ENCODE measurements at places on chromosomes 12 and 14. TPM values are rescaled to one million over a fixed set of nuclear protein-coding genes. Genes with fewer than 3 reads are reported as not detected.
A peak's percentile ranks its signal among the peaks of the same experiment; 100 is the strongest.

Gene KCNC2
- total RNA-seq: not detected

Gene TAS2R7
- total RNA-seq: not detected

Gene WNT1
- total RNA-seq: not detected

DNA sequence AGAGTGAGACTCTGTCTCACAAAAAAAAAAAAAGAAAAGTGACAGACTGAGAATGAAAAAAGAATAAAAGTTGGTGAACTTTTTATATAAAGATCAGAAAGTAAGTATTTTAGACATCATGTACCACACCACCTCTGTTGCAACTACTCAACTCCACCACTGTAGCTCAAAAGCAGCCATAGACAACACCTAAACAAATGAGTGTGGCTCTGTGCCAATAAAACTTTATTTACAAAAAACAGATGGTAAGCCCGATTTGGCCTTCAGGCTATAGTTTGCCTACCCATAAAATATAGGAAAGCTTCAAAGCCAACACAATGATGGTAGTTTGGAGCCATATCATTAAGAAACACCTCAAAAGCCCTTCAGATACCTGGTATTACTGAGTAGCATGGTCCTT, 154.5 kb upstream of the FOXN3 start:
- DNase-seq: no peak

GRCh38 chr12:123150275-123150743, 581 bp downstream of the PITPNM2 start:
- peak; percentile 93 for DNase-seq

GRCh38 chr12:54689034-54689372, 40.8 kb upstream of the DCD start:
- no peak for DNase-seq

DNA sequence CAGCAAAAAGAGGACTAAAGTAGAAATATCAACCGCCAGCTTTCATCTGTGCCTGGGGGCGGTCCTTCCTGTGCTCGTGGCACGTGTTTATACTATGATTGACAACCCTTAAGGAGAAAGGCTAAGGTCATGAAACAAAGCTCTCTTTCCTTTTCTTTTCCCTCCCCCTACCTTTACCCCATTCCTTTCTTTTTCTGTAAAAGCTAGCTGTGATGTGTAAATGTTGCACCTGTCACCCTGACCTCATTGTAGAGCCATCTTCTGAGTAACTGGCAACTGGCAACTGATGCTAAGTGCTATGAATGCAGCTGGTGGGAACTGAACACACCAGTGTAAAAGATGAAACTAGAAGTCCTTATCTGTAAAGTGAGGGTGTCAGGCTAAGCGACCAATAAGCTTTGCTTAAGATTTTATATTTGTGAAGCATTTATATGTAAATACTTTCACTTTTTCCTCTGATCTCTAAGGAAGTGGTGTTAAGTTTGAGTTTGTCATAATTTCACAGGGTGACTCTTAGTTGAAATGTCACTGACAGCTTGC, 102.8 kb upstream of the BCAT1 start:
- no peak for DNase-seq

DNA sequence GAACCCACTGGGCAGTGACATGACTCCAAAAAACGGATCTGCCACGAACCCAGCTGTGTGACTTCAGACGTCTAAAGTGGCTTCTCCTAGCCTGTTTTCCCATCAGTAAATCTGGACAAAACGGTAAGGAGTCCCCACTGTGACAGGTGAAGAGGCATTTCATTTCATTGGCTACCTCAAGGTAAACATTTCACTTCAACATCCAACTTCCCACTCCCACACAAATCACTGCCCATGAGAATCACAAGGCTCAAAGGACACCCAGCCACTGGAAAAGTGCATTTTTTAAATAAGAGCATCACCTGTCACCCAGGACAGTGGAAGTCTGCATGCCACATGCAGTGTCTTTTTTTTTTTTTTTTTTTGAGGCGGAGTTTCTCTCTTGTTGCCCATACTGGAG, 27.9 kb downstream of the HSP90AA1 start:
- peak; percentile 18 for DNase-seq

- peak; percentile 69 for DNase-seq
These were observed 29.0 kb downstream of the ATF7IP start for GRCh38 chr12:14394317-14395073.

- DNase-seq: peak; percentile 88
These were observed 7.4 kb downstream of the IFI27L1 start for GRCh38 chr14:94088516-94088915.

- no peak for DNase-seq
These were observed 5.5 kb upstream of the LRRC74A start for GRCh38 chr14:76820700-76821099.

Data from osteoblast (primary cell).